ENCODE measurements at places on chromosomes 6 and 20.

DNA sequence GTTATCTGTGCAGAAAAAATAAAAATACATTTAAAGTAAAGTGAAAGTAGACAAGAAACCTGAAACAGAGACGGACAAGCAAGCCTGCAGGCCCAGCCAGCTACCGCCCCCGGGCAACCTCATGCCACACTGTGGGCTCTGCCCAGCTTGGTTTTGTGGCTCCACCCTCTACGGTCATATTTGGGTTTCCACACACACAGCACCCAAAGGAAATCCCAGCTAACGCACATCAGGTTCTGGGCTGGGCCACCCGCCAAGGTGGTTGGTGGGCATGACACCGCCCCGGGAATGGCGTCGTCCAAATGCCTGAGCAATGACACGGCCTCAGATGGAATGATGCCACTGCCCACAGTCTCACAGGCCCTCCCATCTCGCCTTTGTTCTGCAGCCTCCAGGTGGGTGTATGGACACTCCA lies 22.9 kb downstream of the FAM110A start:
- no peak for DNase-seq

- DNase-seq: no peak
These were observed 152.8 kb upstream of the SLC35B3 start for GRCh38 chr6:8588176-8588575.

- DNase-seq: no peak
These were observed 13.5 kb upstream of the HLA-DQA1 start for GRCh38 chr6:32623693-32624092.

GRCh38 chr6:12818324-12818723 lies 101.8 kb downstream of the PHACTR1 start:
- DNase-seq: peak; percentile 2

DNA sequence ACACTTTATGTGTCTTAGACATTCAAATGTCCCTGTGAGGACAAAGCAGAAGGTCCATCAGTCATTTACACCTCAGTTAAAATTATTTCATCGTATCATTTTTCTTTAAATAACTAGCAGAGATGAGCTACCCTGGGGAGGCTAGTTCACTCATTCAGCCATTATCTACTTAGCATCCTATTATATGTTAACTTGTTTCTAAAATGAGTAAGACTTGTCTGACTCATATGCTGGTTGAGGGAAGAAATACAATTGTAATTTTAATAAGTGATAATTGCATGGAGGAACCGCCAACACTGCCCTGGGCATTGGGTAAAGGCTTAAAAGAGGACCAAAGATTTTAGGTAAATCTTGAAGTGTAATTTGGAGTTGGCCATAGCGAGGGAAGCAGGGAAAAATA lies 12.4 kb upstream of the PTPRK start:
- DNase-seq: no peak

GRCh38 chr20:4797275-4797674 lies 75.6 kb downstream of the PRND start:
- DNase-seq: no peak

DNA sequence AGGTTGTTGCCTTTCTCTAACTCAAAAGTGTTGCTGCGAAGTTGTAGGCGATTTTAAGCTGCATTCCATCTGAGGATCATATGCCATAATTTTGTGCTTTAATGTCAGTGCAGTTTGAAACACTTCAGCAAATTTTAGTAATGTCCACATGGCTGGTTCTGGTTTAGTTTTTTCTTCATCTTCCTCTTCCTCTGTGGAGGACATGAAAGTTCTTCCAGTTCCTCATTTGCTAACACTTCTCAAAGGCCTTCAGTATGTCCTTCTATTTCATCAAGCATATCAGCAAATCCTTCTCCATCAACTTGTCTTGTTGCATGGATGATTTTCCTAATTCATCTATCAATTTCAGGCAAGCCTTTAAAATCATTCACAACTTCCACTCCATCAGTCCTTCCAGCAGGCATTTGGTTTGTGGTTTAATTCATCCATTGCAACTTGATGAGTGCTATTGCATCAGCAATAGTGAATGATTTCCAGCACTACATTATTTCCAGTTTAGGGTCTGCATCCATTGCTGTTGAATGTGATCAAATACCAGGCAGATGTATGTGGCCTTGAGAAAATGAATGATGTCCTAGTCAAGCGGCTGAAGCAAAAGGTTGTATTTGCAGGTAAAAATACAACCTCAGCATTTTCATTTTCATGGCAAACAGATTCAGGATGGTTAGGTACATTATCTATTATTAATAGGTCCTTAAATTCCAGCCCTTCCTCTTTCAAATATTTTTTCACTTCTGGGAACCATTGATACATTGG lies 20.2 kb downstream of the SHLD1 start:
- peak; percentile 24 for DNase-seq
